Frontal cortex (tissue), 4 donors: ENCODE measurements at places on chromosomes 7 and 10.

DNA sequence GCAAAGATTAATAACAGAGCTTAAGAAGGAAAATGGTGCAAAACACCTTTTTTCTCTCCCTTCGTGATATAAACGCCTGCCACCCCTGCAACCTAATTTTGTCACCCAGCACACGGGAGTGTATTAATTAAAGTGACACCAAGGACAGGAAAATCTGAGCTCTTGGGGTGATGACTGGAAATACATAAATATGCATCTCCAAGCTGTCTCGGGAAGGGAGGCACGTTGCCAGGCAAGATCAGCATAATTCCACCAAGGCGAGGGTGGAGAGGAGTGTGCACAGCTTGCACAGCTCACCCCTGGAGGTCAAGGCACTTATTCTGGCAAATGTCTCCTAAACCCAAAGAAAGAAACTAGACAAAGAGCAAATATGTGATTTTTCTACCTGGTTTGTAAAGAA is 700.9 kb downstream of the GRID1 start:
- DNase-seq, result no peak

DNA sequence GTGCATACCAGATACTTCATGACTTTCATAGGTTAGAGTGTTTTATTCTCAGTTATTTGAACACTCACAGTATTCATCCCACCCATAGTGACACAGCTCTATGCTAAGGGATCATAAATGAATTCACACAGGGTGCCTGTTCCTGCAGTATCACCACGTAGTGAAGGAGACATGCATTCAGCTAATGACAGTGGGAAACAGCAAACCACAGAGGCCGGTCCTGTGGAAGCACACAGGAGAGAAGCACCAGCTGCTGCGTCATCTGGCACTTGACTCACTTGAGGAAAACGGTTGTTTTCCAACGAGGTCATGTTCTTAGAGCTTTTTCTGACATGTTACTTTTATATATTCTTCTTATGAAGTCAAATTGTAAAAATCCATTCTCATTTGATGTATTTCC is 73.0 kb downstream of the UBE3C start:
- DNase-seq, result no peak

DNA sequence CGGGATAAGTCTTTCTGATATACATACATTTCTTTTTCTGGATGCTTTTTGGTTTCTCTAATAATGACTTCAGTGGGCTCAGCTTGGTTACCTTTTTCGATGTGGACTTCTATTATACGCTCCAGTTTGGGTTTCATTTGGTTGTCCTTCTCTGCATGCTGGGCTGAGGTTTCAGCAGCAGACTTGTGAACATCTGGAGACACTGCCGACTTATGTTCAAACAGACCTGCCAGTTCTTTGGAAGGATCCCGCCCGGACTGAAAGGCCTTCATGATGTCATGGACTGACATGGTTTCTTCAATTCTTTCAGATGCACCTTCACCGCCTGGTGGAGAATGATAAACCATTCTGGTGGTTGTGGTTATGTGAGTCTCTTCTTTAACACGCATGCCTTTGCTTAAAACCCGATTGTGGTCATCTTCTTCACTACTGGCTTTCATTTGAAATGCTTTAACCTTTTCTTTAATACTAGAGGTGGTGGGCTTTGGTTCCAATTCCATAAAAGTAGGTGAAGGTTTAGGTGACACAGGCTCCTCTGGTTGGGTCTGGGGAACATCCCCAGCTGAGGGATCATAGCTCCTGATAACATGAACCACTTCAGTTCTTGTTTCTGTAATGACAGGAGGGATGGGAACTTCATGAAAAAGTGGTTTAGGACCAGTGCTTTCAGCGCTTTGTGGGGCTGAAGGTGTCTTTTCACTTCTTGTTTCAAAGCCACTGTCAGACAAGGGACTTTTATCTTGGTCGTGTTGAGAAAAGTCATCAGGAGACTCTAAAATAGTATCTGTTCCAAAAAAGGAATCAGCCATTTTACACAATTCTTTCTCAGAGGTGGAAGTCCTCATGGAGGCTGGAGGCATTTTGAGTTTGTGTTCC is 167.7 kb upstream of the CCDC6 start:
- DNase-seq, result no peak

DNA sequence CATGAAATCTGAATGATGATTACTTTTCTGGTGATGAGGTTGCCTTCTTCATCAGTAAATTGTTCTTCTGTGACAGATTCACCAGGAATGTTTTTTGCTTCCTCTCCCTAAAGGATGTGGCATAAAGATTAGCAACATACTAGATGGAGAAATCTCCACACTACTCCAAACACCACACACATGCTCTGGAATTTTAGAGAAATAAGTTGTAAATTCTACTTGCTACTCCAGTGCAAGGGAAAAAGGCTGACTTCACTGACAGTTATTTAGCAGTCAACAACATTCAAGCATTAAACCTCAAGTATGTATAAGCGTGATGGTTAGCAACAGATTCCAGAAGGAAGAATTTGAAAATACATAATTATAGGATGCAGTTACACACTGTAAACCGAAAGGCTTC is 137.9 kb upstream of the CCDC6 start:
- no peak for DNase-seq

- DNase-seq, result no peak
These were observed 247.3 kb upstream of the PTN start for GRCh38 chr7:137590756-137591305.

DNA sequence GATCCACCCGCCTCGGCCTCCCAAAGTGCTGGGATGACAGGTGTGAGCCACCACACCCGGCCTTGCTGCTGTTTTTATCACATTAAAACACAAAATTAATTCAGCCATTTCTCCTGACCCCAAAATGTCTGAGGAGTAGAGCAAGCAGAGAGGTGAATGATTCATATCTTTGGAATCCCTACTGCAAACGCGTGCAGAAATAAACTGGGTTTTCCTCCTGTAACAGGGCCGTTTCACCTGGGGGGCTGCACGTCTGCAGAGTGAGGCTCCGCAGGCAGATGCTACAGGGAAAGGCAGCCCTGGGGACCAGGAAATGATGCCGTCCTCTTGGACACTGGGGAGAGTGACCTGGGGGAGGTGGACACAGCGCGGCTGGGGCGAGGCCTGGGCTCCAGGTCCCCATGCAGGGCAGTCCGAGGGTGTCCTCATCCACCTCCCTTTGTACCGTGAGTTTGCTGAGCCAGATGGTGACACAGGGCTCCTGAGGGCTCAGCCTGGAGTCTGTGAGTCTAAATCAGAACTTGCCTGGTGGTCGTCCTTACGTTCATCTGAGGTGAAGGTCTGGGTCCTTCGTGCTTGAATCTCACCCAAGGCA is 41.9 kb downstream of the PDGFA start:
- no peak for DNase-seq

DNA sequence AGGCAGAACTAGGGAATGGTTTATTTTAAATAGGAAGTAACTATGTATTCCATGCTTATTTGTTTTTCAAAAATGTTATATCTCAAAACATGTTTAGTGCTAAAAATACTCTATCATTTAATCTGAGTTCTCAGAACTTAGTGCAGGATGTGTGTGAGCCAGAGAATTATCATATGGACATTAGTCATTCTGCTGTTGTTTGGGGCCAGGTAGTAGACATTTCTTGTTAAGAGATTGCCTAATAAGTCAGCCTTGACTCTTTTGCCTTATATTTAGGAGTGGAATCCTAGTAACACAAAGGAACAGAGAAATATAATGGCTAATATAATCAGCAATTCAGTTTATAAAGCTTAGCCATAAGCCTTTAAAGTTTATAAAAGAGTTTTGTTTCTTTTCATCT is 149.8 kb downstream of the CCSER2 start:
- no peak for DNase-seq

DNA sequence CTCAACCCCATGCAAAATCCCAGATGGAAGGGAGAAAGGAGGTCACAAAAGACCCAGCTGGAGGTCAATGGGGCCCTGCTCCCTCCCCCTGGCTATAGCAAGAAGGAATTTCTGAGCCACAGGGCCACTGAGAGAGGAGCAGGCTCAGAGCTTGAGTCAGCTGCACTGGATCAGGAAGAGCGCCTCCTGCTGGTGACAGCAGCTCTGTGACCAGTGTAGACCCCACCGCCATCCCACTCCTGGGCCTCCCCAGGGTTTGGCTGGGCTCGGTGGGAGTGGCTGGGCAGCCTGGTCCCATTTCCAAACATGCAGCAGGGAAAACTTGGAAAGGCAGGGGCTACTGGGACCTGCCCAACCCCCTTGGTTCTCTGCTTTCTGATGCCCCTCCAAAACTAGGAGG is 31.5 kb upstream of the PRLHR start:
- no peak for DNase-seq
